Panc1 (cell line): ENCODE measurements at places on chromosomes 3 and 15.

- no peak for DNase-seq
Measured at GRCh38 chr3:60578936-60579335, 672.3 kb downstream of the FHIT start.

- no peak for DNase-seq
Measured at GRCh38 chr15:69600556-69601085, 148.0 kb downstream of the RPLP1 start.

GRCh38 chr3:39491733-39492350 lies 24.4 kb downstream of the MOBP start:
- DNase-seq, result no peak

GRCh38 chr3:87997298-87997697 lies 61.5 kb downstream of the CGGBP1 start:
- no peak for DNase-seq

- no peak for DNase-seq
Measured at GRCh38 chr3:110343945-110344344, 727.7 kb upstream of the NECTIN3 start.

- no peak for DNase-seq
Measured at GRCh38 chr15:71125831-71126450, 10.7 kb downstream of the THSD4 start.

GRCh38 chr3:103341078-103341606 lies 906.3 kb downstream of the ZPLD1 start:
- DNase-seq, result no peak

GRCh38 chr3:196726788-196727675 lies 12.6 kb upstream of the PAK2 start:
- peak; percentile 73 for DNase-seq

DNA sequence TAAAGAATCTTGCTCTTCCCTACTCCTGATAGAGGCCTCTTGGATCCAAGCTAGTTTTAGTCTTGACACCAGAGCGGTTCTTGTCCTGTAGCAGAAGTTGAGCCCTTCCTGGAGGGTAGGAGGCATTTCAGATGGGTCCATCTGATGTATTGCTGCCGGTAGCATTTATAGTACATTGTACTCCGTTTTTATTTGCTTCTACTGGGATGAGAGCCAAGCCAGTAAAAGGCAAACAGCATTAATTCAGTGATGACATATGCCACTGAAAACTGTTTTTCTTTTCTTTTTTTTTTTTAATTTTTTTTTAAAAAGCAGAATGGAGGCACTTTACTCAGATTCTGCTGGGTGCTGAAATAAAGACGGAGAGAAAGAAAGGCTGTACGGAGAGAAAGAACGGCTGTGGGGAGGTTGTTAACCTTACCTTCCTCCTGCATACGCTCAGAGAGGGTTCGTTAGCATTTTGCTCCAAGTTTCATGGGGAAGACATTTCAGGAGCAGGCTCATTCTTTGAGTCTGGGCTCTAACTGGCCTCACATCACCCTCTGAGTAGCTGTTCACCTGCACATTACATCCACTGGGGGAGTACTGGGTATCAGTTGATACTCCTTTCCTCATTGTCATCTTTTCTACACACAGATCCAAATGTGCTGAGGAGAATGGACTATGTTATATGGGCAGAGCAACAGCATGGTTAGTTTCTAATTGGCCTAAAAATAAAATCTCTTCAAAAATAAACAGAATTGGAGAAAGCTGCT lies 161.5 kb downstream of the FEZF2 start:
- no peak for DNase-seq

DNA sequence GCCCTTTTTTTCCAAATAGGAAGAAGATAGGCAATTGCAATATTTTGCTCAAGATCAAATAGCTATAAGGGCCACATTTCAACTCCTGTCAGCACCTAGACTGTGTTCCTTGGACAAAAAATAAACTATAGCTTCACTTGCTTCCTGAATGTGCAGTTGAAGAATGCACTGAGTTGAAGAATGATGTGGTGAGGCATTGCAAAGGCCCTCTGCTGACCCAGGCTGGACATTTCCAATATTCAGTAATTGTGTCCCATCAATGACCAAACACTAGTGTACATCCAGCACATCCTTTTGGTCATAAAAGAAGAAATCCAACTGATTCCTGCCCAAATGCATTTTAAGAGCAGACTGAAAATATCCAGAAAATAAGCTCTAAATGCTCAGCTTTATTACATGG lies 424.8 kb upstream of the TGFBR2 start:
- DNase-seq, result no peak

GRCh38 chr15:97140216-97140615 lies 809.7 kb downstream of the NR2F2 start:
- DNase-seq, result no peak

- no peak for DNase-seq
Measured at GRCh38 chr3:127457094-127457475, 133.4 kb downstream of the TPRA1 start.

GRCh38 chr3:131694376-131694775 lies 191.6 kb upstream of the MRPL3 start:
- DNase-seq, result no peak

DNA sequence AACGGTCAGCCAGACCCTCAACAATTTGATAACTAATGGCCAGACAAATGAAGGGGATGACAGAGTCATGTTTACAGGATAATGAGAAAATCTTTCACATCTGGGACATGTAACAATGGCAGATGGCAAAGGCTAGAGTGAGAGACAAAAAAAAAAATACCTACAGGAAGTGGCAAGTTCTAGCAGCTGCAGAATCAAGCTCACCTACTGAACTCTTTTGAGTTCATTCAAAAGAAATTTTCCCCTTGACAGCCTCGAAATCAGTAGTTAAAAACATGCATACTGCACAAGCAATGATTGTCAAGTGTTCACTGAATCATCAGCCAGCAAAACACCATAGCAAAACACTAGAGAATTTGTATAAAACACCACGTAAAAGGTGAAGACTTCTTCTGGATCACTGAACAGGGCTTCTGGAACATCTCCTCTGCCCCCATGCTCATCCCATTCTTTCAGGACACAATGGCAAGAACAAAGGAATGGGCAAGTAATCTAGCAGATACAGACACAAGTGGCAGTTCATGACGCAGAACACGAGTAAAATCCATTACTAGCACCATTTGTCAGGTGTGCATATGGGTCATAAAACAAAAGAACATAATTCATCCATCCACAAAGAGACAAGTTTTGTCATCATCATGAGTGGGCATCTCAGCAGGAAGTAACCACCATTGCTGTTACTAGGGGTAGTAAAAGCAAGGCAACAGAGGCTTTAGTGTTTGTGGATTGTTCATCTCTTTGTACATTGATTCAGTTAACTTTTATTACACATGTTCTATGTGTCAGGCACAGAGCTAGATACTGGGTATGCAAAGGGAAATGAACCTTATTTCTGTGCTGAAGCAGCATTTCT lies 13.8 kb upstream of the KCNMB2 start:
- no peak for DNase-seq

DNA sequence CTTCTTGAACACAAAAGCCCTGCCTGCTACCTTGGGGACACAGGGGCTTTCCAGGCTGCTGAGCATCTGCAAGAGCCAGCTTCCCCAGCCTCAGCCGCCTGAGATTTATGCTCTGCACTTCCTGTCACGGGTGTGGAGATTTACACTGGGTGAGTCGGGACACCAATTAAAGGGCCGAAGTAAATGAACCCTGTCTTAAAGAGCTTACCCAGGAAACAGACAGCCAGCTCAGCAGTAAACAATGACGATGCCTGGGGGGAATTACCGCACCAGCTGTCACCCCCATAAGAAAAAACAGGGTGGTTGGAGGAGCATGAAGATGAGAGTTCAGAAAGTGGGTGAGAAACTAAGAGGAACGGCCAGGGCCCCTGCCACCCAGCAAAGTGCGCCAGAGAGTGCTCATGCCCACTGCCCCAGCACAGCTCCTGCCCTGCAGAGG lies 37.5 kb upstream of the IQSEC1 start:
- no peak for DNase-seq

DNA sequence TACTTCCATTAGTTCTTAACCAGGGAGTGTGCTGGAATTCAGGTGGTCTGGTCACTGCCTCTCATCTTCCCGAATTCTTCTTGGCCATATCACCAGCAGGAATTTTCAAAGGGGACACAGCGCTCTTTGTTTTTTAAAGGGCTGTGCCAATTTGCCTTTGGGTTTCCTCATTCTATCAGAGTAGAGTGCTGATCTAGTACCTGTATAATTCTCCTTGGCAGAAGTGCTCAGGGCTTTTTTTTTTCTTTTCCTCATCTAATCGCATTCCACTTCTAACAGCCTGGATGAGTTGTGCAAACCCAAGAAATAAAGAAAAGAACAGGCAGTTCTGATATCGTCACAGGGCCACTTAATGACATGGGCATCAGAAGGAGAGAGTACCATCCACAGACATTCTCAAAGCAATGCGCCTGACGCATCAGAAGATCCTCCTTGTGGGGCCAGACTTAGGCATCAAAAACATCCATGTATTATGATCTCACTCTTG lies 121.0 kb downstream of the ASB7 start:
- DNase-seq, result no peak

DNA sequence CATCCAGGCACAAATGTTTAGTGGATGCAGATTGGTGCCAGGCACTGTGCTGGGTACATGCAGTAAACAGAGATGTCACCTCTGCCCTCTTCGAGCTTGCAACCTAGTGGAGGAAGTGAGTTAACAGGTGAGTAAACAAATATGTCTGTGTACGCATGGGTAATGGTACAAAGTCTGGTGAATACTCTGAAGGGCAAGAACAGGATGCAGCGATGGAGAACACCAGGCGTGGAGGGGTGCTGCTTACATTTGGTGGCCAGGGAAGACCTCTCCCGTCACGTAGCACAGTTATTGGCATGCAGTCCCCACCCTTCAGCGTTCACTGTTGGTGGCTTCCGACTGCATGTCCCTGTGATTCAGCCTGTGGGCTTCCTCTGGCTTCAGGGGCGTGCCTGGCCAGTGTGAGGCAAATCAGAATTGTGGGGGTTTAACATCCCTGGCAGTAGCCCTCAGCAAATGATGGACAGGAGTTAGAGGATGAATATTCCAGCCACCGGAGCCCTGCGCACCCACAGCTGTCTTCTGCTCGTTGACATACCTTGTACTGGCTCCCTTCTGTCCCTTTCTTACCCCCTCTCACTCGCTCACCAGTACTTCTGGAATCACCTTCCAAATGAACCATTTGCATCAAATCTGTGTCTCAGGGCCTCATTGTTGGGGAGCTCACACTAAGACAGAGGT lies 9.1 kb upstream of the HDAC11 start:
- DNase-seq, result no peak

DNA sequence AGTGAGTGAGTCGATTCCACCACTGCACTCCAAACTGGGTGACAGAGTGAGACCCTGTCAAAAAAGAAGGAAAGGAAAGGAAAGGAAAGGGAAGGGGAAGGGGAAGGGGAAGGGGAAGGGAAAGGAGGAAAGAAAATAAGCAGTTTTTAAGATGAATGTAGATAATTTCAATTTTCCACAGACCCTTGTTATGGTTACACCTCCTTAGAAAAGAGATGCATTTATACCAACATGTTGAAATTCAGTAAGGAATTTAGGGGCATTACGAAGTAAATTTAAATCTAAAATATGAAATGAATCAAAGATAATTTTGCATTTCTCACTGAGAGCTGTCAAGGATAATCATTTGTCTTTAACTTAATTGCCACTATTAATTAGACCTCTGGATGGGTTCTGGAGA lies 146.5 kb upstream of the TMC3 start:
- no peak for DNase-seq

GRCh38 chr3:48026098-48026497 lies 9.9 kb upstream of the MAP4 start:
- no peak for DNase-seq

DNA sequence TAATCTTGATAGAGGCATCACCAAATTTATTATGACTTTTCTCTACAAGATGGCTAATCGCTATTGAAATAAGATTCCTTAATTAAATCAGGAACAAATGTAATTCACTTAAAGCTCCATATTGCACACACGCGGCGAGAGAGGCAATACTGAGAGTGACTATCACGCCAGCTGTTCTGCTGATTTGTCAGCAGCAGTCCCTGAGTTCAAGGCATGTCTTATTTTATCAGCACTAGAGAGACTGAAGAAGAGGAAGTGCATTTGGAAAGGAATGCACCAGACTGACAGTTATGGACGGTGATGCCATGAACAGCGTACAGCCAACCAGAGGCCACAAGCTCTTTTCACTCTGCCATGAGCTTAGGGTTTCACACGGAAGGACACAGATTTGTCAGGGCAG lies 83.6 kb upstream of the SLCO3A1 start:
- no peak for DNase-seq

GRCh38 chr3:142884531-142884930 lies 4.4 kb downstream of the PCOLCE2 start:
- DNase-seq, result no peak

GRCh38 chr3:12299026-12299425 lies 10.2 kb downstream of the PPARG start:
- no peak for DNase-seq

GRCh38 chr15:70274255-70274880 lies 176.7 kb upstream of the TLE3 start:
- DNase-seq, result no peak

DNA sequence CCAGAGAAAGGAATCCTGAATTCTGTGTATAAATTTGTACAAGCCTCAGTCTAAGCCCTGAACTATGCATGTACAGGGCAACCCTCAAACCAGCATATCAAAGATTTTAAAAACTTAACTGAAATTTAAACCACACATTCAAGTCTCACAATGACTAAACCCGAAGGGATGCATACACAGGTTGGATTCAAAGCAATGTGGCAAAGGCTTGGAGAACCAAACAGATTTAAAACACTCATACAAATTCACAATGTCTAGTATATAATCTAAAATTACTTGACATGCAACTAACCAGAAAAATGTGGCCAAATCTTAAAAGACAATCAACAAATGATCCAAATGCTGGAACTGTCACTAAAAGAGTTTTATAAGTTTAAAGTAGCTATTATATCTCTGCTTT lies 36.4 kb downstream of the CEP152 start:
- DNase-seq, result no peak

DNA sequence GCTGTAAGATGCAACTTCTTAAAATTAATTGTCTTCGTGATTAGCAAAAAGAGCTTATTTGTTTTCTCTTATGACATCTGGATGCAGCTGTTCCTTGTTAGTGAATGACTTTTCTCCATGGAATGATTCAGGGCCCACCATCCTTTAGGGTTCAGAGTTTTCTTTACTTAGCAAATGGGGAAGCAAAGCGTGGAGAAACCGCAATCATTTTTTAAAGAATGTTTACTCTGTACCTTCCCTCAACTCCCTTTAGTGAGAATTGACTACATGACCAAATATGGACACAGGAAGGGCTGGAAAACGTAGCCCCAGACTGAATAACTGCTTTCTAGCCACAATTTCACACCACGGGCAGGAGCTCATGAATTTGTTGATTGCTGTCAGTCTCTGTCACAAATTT lies 130.1 kb downstream of the EDEM1 start:
- no peak for DNase-seq

- no peak for DNase-seq
Measured at GRCh38 chr3:37921025-37921424, 59.3 kb downstream of the CTDSPL start.

GRCh38 chr3:13788522-13789424 lies 91.1 kb downstream of the WNT7A start:
- DNase-seq, result no peak
